Endothelial cell of umbilical vein (primary cell): ENCODE measurements at places on chromosomes 13 and 19. TPM values are rescaled to one million over a fixed set of nuclear protein-coding genes. Genes with fewer than 3 reads are reported as not detected.

DNA sequence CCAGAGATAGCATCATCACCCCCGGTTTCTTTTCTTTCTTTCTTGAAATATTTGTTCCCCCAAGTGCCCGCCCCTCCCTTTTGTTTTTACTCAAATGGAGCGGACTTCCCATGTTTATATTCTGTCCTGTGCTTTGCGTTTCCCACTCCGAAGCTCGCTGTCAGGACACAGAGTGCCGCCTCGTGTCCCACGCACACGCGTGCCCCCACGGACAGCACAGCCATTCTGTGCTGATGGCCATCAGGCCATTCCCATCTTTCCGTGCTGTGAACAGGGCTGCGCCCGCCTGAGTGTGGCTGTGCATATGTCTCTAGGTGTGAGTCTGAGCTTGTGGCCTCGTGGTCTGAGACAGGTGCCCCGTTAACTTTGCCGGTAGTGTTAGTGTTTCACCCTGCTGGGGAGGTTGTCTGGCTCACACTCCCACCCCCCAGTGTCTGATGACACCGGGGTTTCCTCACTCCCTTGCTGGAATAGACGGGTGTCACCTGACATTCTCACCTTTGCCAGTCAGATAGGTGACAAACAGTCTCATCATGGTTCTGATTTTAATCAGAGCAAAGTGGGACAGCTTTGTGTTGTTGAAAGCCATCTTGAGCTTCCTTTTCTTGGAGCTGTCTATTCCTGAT is 6.9 kb downstream of the PAK4 start:
- peak; percentile 24 for DNase-seq

GRCh38 chr13:108428691-108429090 is 159.2 kb downstream of the TNFSF13B start:
- no peak for DNase-seq

DNA sequence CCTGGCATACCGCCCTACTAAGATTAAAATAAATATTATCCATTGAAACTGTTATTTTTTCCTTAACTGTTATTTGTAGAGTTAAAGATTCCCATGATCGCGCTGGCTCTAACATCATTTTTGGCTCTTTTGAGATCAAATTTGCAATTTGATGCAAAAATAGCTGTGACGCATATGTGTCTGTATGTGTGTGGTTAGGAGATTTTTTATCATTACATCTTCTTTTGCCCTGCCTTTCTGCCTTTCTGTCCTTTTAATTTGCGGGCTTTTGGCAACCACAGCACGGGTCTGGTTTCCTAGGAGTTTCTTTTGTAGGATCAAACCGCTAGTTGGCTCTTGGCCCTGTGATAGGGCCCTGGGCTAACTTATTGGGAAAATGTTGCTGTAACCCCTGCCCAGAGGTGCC is 37.3 kb upstream of the ALOX5AP start:
- DNase-seq, result no peak

GRCh38 chr13:101611491-101612475 is 159.3 kb downstream of the ITGBL1 start:
- DNase-seq, result no peak

DNA sequence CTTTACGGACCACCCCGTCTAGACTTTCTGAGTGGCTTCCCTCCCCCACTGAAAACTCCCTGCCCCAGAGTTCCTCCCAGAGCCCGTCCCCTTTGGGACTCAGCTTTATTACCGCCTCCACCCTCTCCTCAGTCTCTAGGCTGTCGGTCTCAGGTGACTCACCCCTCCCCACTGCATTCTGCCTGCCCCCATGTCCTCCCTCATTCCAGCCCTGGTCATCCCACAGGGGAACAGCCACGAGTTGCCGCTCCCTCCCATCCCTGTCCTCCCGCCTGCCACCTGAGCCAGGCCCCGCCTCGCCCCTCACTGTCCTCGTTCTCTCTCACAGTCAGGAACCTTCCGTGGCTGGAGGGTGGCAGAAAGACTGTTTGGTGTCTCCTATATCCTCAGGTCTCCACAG is 57.3 kb downstream of the SMARCA4 start:
- DNase-seq, result no peak

DNA sequence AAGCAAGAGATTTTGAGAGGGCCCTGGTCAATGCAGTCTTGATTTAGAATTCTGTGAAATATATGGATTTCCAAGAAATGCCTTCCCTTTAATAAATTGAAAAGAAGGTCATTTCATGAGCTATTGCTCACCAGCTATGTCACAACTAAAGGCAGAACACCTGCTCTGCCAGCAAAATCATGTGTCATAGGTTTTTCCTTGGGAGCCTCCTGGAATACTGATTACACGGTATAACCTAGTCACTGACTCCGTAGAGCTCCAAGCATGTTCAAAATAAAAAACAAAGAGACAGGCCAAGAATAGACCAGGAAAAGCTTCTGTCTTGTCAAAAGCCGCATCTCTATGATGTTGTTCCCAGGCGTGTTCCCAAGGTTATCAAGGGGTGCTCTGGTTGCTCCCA is 45.5 kb downstream of the HSPH1 start:
- no peak for DNase-seq

DNA sequence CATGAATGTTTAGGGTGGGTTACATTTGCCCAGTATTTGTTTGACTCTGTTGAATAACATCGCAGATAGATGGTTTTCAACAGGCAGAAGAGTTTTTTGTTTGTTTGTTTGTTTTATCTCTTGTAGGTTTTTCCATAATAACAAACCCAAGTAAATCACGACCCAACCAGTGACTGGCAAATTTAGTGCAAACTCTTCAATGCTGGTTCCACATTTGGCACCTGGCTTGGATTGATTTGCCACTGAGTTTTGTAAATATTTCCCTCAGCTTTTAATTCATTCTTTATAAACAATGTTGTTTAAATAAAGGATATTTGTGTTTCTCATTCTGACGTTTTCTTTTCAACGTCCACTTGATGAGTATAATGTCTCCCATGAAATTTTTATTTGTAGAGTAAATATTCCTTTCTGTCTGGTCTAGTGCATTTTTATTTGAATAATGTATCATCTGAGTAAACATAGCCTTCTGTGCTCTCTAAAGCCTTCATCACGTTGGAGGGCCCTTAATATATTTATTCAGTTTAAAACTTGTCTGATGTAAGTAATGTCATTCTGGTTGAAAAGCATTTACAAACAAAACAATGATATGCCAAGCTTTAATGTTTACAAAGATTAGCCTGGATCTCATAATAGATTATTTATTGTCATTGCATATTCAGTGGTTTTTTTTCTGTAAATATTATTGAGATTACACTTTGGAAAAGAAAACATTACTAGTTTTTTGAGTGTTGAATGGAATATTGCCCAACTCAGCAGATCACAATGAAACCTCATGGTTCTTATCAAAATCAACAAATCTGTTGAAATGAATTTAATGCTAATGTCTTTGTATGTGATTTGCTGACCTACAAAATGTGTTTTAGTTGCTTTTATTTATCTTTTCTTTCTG is 90.4 kb upstream of the PEG3 start:
- no peak for DNase-seq

GRCh38 chr13:96744367-96745331 is 249.6 kb downstream of the OXGR1 start:
- no peak for DNase-seq

DNA sequence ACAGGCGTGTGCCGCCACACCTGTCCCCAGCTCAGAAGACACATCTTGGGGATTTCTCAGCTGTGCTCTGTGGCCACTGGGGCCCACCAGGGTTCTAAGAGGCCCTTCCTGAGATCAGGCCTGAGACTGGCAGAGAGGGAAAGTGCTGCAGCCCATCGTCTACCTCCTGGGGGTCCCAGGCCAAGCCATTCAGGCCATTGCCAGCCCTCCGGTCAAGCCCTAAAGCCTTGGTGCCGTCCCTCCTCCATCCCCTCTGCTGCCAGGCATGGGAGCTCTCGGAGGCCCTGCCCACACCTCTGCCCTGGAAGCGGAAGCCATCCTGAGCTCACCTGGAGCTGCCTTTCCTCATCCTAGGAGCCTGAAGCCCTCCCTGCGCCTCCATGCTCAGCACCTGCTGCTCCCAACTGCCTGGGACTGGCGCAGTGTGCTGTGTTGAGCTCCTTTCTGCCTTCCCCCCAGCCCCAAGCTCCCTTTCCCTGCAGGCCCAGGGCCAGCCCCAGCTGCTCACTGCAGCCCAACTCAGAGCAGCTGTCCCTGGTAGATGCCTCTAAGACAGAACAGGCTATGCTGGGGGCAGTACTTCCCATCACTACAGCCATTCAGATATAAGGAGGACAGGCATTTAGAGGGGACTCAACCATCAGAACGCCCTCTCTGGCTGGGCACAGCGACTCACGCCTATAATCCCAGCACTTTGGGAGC is 2.9 kb downstream of the SLC7A9 start:
- no peak for DNase-seq

DNA sequence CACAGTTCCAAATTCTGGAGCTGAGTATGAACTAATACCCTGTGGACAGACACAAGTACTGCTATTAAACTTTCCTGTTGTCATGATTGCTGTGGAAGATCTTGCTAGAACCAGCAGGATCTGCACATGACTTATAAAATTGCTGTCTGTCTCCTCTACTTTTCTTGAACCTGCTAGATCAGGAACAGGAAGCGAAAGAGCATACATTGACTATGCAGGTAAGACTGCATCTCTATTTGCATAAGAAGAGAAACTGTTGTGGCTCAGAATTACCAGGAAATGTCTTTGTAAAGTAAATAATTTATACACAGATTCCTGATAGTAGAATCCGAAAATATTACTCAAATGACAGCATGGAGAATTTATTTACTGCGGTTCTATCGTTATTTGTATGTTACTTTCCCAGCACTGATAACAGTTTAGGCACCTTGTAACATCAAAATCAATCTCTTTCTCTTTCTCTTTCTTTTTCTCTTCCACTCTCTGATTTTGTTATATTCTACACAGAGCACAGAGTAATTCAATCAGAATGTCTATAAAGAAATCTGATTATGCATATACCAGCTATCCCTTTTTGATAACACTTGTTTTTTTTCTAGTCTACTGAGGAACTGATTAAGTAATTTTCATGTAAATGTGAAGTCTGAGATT is 226.5 kb downstream of the MYO16 start:
- no peak for DNase-seq

The PRODH2 gene
- total RNA-seq, result not detected in 2 replicates

The AP2A1 gene
- 108 TPM in 2 replicates for total RNA-seq

The DCLK1 gene
- 3.9 and 4.5 TPM in 2 replicates for total RNA-seq

The ZNF529 gene
- total RNA-seq, result 5.3 and 8.4 TPM in 2 replicates

The ZNF66 gene
- 4.0 and 4.5 TPM in 2 replicates for total RNA-seq

The ODAD3 gene
- 0.97 TPM in 1 of 2 replicates, not detected in the other for total RNA-seq

The PSG5 gene
- total RNA-seq, result not detected in 2 replicates
